ENCODE measurements at places on chromosomes 16 and 17.

DNA sequence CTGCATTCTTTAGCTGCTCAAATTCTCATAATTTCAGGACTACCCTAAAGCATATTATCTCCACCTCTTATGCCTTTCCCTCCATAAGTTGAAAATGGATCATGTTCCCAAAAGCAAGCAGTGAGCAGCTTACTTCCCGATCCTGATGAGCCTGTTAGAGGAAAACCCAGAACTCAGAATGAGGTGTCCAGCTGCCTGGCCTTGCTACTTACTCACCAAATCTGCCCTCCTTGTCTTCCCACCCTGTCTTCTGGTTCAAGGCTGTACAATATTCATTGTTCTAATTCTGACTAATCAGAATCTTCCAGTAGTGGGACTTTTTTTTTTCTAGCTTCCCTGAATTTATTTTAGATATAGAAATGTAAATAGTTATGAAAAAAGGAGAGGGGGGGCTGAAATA, 10.8 kb downstream of the LYRM1 start:
- peak; percentile 83 for DNase-seq

DNA sequence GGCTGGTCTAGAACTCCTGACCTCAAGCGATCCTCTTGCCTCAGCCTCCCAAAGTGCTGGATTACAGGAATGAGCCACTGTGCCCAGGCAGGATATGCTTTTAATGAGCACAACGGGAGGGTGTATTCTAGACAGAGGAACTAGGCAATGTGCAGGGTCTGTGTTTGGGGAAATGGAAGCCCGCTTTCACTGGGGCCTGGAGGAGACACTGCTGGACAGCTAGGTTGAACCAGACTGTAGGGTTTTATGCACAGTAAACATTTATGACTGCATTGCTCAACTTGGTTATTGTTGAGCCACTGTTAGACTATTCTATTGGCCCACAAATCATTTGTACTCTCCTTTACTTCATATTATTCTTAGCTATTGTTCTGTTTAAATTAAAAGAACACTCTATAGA, 10.2 kb upstream of the SIAH1 start:
- no peak for DNase-seq

DNA sequence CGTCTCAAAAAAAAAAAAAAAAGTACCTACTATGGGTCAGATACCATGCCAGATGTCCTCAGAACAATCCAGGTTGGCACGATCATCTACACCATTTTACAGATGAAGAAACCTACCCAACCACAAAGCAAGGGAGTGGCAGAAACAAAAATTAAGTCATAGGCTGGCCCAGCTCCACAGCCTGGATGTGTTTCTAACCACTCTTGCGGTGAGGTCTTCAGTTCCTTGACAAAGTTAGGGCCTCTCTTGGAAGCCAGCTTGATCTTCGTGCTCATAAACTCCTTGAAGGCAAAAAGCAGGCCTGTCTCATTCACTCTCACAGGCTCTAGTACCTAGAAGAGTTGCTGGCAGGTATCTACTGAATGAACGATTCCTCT, 6.2 kb downstream of the GGA2 start:
- peak; percentile 76 for DNase-seq

DNA sequence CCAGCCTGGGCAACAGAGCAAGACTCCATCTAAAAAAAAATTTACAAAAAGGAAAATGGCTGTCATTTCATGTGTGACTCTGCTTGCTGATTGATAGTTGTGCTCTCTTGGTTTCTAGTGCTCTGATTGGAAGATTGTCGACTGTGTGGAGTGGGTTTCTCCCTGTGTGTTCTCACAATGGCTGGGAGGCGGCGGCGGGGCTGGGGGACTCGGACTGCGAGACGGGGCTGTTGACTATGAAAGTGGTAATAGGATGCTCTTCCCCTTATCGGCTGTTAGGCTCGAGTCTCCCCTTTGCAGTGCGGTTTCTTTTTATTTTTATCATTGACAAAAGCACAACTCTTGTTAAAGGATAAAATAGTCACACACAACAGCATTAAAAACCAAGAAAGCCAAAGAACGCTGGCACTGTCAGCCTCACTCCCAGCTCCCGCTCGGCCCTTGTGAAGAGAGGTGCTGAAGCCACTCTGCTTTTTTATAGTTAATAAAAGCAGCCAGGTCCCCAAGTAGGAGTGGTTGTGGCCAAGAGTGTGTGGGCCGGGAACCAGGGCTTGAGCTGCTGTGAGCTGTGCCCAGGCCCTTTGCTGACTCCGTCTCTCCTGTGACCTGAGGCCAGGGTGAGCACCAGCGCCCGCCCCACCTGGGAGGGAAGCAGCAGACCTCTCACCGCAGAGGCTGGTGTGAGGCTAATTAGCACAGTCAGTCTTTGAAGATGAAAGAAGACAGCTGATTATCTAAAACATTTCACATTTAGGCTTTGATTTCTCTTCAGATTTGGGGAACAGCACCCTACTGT, 36.5 kb downstream of the TBCD start:
- DNase-seq = no peak

- peak; percentile 54 for DNase-seq
Measured at GRCh38 chr16:87806641-87807546, 41.1 kb upstream of the KLHDC4 start.

DNA sequence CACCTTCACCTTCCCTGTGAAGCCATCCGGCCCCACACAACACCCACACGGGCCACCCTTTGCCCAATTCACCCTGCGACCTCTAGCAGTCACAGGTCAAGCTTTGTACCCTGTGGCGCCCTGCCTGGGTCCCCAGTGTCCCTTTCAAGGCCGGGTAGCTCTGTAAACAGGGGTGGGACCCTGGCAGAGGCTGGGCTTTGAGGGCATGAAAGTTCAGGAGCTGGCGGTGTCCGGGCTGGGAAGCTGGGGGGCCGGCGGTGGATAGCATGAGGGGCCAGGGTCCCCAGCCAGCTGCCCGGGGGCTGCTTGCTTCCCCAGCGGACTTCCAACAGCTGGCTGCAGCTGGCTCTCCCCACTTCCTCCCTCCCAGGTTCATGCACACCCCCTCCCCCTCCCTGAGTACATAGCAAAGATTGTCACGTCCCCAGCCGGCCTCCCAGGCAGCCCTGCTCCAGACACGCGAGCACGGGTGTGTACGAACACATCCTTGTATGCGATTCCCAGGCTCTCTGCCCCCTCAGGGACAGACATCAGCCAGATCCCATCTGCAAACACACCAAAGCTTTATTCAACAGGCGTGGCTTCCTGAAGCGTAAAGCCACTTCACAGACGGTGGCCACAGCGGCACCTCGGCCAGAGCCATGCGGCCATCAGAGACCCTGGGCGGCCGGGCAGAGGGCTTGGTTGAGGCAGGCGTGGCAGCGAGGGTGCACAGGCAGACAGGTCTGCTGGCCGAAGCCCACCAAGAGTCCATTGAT, 8.2 kb downstream of the NTHL1 start:
- DNase-seq = peak; percentile 63

All from LHCN-M2 (cell line).